ENCODE measurements at places on chromosomes 3 and 15. TPM values are rescaled to one million over a fixed set of nuclear protein-coding genes. Genes with fewer than 3 reads are reported as not detected.

BOC gene
- polyA plus RNA-seq: 0.22 TPM

RPLP1 gene
- 2,388 TPM for polyA plus RNA-seq

SNX22 gene
- polyA plus RNA-seq: 1.8 TPM

GOLGA8S gene
- polyA plus RNA-seq: 0.01 TPM

COL8A1 gene
- polyA plus RNA-seq: 4.5 TPM

HRG gene
- not detected for polyA plus RNA-seq

DNA sequence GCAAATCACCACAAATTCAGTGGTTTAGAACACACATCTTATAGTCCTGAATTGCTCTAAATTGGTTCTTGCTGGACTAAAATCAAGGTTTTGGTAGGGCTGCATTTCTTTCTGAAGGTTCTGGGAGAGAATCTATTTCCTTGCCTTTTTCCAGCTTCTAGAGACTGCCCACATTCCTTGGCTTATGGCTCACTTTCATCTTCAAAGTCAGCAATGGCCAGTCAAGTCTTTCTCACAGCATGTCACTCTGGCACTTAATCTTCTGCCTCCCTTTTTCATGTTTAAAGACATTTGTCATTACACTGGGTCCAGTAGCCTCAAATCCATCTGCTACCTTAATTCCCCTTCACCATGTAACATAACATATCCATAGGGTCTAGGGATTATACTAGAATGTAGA lies 149.0 kb downstream of the NEK10 start:
- DNase-seq: no peak

DNA sequence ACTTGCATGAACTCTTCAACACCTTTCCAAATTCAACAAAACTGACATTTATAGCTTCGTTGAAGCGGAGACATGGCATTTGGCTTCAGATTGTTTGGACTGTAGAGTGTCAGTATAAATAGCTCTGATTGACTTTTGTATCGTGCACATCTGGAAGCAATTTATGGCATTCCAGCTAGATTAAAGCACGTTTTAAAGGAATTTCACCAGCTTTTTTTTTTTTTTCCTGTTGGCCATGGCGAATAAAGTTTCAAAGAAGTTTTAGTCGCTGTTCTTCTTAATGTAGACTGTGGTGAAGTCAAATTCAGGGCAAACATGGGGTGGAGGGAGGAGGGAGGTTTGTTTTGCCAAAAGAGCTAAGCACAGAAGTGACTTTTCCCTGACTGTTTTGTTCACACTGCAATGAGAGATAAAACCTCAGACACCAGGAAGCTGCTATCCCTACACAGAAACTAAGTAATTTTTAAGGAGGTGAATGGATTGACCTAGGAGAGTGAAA lies 391.0 kb upstream of the RARB start:
- DNase-seq: no peak

DNA sequence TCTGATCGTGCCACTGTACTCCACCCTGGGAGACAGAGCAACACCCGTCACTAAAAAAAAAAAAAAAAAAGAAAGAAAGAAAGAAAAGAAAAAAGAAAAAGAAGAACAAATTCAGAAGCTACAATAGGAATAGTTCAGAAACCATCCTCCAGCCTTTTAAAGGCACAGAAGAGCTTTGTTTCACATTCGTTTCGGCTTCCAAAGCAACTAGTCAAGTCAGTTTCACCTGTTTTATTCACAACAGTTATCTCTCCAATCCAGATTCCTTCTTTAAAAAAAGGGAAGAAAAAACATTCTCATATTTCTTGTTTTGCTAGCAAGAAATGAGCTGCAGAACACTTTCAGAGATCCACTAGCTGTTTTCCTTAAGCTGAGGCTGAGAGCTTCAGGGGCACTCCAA lies 767.7 kb upstream of the CFAP20DC start:
- DNase-seq: no peak

- peak; percentile 9 for DNase-seq
Measured at GRCh38 chr3:65080432-65080831, 392.6 kb upstream of the ADAMTS9 start.

- no peak for DNase-seq
Measured at GRCh38 chr15:67501836-67502461, 19.0 kb upstream of the C15orf61 start.

- DNase-seq: no peak
Measured at GRCh38 chr3:37937156-37937555, 53.4 kb upstream of the VILL start.

- DNase-seq: no peak
Measured at GRCh38 chr15:40369971-40370370, 12.0 kb downstream of the DISP2 start.

DNA sequence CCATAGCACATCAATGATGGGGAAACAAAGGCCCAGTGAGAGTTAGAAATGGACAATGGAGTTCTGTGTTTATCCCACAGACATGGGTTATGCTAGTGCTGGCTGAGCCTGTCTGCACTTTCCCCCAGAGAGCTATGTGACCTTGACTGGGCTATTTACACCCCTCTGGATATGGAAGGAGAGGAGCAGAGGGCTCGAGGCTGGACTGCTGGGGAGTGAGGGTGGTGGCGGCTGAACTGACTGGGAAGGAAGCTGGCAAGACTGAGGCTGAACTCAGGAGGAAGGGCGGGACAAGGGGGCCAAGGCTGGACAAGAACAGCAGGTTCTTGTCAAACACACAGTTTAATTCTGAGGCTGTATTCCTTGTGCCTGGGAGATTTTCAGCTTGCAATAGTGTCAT lies 10.8 kb upstream of the INSYN1 start:
- no peak for DNase-seq

- DNase-seq: no peak
Measured at GRCh38 chr3:110859993-110860392, 211.6 kb upstream of the NECTIN3 start.

DNA sequence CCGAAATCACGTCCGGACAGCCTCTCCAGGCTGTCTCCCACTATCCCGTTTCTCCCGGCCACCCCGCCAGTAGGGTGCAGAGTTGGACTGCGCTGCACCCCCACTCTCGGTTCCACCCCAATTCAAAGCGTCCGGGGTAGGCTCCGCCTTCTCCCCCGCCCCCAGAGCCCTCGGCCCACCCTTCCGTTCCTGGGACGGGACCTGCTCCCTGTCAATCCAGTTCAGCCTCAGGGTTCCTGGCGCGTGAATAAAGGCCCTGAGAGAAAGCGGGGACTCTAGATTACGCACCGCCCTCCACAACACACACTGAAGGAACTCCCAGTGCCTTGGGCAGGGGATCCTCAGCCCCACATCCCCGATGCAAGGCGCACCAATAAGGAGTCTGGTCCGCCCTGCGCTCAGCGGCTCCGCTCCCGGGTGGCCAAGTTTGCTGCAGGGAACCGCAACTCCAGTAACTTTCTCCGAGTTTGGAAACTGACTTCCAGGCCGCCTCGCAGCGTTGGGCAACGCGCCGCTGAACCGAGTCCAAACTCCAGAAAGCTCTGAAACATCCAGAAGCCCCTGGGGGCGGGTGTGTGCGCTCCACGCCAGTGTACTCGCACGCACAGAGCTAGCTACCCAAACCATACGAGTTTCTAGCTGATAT lies 1.9 kb downstream of the ADAMTS9 start:
- peak; percentile 88 for DNase-seq

- no peak for DNase-seq
Measured at GRCh38 chr3:195729476-195730251, 8.9 kb downstream of the MUC20 start.

DNA sequence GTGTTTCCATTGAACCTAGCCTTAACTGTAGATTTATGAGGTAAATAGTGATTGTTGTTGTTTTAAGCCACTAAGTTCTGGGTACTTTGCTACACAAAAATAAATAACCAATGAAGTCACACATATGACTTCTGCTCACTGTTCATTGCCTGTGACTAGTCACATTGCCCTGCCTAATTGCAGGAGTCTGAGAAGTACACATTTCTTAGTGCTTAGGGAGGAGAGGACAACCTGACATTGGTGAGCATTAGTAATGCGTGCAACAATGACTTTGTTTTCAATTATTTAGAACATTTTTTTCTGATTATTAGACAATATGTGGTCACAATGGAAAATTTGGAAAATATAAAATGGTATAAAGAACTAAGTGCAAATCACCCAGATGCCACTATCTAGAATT lies 133.2 kb upstream of the DAZL start:
- DNase-seq: no peak

DNA sequence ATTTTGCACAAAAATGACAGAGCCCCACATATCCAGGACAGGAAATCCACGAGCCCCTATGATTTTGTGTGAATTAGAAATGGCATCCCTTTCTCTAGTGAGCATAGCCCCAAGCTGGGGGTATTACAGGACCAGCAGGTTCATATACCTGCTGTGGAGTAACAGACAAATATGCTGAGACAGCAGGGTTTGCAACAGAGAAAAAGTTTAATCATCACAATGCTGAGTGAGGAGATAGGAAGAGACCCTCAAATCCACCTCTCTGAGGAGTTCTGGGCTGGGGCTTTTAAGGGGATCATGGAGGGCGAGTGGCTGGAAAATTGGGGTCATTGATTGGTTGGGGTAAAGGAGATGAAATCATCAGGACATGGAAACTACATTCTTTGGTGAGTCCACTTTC lies 8.4 kb upstream of the MYZAP start:
- DNase-seq: no peak

DNA sequence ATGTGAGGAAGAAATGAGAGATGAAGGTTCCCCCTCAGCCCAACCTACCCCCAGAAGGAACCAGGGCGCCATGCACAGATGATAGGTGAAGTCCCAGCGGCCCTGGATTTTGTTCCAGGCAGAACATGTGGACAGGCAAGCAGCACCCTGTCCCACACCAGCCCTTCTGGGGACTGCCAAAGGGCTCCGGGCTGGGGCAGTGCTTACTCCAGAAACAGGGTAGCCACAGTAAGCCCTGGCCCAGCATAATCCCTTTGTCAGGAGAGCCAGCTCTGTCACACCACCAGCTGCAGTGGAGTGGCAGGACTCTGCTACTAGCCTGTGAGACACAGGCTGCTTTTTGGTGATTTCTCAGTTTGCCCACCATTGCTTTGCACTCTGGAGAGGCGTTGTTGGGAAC lies 6.3 kb downstream of the FBXL22 start:
- no peak for DNase-seq

DNA sequence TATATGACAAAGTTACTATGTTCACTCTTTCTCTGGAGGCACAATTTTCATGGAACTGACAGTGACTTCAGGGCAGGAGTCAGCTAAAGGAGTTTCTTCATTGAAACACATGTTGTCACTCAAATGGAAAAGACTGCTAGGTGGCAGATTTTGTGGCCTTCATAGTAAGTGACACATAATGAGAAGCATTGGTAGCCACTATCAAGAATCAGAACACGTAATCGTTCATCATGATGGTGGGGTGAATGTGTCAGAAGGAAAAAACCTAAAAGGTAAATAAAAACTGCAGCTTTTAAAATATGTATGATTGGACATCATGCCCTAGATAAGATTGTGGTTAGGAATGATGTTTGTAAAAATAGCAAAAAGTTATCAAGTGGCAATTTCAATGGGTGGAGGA lies 1491.0 kb downstream of the SI start:
- DNase-seq: no peak

- DNase-seq: no peak
Measured at GRCh38 chr3:76245073-76245472, 459.7 kb upstream of the ZNF717 start.

DNA sequence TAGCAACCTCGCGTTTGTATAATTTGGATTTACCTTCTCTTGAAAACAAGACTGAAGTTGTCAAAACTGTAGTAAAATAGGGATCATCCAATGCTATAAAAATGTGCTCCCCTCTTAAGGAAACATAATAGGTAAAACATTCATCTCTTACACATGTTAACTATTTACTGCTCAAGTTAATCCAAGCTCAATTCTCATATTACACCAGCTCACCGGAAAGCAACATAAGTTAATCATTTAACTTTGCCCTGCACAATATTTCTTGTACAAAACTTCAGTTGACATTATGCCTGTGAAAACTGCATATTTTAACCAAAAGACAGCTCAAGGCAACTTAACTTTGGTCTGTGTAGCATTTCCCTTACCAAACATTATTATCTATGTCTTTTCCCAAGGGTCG lies 634.2 kb downstream of the NAALADL2 start:
- DNase-seq: no peak

DNA sequence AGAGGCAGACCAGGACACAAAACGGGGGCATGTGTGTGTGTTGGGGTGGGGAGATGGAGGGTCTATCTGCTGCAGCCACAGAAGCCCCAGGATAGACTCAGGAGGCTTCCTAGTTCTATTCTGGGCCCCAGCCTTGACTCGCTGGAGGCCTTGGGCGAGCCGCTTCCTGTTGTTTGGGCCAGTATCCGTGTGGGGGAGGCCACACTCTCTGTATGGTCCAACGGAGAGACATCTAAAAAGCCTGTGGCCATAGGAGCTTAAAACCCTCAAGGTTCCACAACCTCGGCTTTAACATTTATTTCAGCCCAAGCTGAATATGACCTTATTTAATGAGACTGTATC lies 32.8 kb downstream of the POC1A start:
- DNase-seq: no peak

DNA sequence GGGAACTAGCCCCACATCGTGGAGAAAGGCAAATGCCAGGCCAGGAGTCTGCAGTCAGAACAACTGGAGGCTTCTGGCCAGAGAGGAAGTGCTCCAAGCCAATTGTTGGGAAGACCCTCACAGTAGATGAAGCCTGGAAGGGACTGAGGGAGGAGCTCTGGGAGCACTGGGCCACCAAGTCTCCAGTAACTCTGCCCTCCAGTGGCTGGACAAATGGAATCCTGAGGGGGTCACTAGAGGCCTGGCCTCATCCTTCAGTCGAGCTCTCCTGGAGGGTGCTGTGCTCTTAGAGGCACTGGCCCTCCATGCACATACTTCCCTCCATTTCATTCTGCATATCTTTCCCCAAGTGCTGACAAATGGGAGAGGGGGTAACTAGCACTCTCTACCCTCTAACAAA lies 103.0 kb downstream of the MYLK start:
- no peak for DNase-seq

GRCh38 chr3:2568156-2568555 lies 469.5 kb downstream of the CNTN4 start:
- DNase-seq: no peak

DNA sequence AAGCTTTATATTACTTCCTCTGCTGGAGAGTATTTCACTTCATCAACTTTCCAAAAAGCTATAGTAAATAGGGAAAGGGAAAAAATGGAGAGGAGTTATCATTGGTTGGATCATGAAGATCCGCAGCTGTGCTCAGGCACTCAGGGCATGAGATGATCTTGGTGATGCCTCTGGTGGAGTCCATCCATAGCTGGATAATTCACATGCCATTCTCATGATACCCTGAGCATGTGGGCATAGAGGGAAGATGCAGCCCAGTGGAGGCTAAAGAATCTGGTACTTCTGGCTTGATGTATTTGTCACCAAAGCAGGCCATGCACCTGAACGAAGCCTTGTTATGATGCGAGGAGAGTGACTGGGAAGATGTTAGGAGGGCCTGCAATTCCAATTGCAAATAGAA lies 150.2 kb downstream of the CHST2 start:
- no peak for DNase-seq

GRCh38 chr15:71250936-71251583 lies 135.8 kb downstream of the THSD4 start:
- DNase-seq: no peak
